ENCODE measurements at places on chromosomes 12 and 14.

DNA sequence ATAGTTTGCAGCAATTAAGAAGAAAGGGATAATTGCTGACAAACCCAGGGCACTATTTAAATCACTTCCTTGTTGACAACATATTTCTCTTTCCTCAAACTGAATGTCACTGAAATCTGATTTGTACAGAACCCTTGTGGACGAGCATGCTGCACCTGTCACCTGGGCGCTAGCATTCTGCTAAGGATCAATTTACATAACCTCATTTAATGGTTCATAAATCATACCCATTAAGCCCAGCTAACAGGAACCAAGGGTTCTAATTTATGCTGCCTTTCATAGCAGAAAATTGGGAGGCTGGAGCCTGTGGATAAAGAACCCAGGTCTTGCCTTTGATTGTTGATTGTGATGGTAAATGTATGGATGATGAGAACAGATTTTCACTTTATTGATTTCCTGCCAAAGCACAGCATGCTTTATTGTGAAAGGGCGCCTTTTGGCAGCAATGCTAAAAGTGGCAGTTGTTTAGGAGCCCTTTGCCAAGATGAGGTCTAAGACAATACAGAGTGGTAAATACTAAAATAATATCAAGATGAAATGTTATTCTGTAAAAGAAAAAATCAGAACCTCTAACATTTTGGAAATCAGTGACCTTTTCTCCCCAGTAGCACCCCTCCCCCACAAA, 95.4 kb downstream of the NKX2-1 start:
- DNase-seq = peak; percentile 93

DNA sequence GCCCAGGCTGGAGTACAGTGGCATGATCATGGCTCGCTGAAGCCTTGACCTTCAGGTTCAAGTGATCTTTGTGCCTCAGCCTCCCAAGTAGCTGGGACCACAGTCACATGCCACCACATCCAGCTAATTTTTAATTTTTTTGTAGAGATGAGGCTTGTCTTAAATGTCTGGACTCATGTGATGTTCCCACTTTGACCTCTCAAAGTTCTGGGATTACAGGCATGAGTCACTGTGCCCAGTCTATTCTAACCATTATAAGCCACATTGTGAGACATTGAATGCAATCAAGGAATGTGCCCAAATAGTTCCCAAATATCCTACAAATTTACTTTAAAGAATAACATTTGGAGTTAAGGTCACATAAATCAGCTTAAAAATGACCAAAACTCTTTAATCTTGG, 130.7 kb upstream of the ARID2 start:
- no peak for DNase-seq

- DNase-seq = no peak
Measured at GRCh38 chr12:14655284-14655683, 41.1 kb downstream of the GUCY2C start.

GRCh38 chr14:56290195-56290594, 172.0 kb downstream of the PELI2 start:
- DNase-seq = no peak

- DNase-seq = no peak
Measured at GRCh38 chr12:1645819-1646218, 16.8 kb downstream of the WNT5B start.

- DNase-seq = no peak
Measured at GRCh38 chr12:46960681-46961080, 118.7 kb upstream of the PCED1B start.

DNA sequence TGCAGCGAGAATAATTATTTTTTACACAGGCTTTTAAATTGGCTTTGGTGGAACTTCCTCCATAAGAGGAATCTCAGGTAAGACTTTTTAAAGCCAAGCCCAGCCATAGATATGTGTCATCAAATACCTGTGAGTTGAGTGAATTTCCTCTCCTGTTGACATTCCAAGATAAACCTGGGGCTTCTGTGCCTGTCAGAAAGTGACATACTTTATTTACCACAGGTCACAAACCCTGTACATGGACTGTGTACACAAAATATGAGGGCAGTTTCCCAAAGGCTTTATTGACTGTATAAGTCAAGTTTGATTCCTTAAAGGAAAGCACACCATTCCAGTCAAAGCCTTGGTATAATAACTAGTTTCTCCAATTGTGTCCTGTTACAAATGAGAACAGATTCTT, 25.9 kb upstream of the SRSF5 start:
- DNase-seq = no peak

- no peak for DNase-seq
Measured at GRCh38 chr14:90111895-90112534, 50.2 kb downstream of the KCNK13 start.

GRCh38 chr12:89179983-89180382, 172.3 kb downstream of the DUSP6 start:
- DNase-seq = peak; percentile 67

DNA sequence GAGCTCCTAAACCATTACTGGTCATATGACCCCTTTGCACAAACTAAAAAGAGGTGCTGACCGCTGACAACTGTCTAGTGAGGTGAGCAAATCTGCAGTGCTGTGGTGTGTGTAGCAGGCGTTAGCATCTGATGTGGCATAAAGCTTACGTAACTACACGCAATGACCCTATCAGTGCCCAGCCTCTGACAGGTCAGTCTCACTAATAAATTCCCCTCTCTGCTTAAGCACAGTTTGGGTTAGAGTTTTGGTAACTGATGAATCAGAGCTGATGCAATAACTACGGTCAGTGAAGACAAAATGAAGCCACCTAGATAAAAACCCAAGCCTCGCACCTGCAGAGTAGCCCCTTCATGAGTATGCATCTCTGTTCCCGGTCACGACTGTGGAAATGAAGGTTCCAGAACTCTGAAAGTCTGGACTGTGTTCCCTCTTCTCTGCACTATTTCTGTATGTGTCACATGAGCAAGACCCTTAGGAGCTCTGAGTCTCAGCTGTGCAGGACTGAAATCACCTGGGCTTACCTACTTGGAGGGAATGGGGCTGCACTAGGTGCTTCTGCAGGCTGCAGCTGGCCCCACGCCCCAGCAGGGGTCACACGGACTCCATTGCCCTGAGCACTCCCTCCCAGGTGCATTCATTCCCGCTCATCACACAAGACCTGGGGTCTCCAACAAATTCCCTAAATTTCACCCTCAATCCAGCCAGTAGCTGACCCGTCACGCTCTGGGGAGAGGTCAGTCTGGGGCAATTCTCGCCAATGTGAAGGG, 54.4 kb downstream of the RIMBP2 start:
- DNase-seq = no peak

- no peak for DNase-seq
Measured at GRCh38 chr14:69901113-69901951, 22.1 kb downstream of the SMOC1 start.

DNA sequence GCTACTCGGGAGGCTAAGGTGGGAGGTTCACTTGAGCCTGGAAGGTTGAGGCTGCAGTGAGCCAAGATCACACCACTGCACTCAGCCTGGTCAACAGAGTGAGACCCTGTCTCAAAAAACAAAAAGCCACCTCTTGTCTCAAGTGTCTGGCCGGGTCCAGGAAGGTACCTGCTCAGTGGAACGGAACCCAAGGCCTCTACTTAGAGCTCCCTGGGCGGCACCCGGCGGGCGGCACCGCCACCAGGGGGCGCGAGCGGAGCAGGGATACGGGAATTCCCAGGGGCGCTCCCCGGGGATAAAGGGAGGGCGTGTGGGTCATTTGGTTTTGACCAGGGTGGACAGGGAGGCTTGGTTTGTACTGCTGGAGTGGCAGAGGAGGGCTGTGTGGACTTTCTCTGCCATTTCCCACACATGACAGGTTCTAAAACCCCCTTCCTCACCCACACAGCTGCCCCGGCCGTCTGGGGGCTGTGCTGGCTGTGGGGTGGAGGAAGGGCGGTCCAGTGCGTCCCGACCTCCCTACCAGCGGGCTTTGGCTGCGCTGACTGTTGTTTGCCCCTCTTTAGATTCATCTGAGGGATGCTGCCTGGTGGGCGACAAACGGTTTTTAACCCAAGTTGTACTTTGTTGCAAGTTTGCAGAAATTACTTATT, 91.4 kb downstream of the SETD3 start:
- DNase-seq = peak; percentile 18

- DNase-seq = no peak
Measured at GRCh38 chr14:68157971-68158371, 338.4 kb downstream of the RAD51B start.

GRCh38 chr12:1829306-1829900, 9.0 kb downstream of the LRTM2 start:
- DNase-seq = no peak

DNA sequence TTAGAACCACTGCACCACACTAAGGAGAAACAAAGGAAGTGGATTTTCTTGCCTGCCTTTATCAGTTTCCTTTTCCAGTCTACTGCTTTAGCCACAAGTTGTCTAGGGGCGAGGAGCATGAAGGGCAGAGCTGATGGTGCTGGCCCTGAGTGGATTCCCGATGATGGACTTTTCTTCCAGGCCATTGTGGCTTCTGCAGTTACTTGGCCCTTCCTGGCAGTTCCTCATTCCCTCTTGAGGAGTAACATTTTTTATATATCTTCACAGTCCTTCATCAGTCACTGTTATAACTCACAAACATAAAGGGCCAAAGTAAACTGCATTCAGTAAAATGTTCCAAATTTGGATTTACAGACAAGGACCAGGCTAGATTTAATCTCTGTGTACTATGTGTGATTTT, 61.2 kb upstream of the SRSF5 start:
- no peak for DNase-seq

DNA sequence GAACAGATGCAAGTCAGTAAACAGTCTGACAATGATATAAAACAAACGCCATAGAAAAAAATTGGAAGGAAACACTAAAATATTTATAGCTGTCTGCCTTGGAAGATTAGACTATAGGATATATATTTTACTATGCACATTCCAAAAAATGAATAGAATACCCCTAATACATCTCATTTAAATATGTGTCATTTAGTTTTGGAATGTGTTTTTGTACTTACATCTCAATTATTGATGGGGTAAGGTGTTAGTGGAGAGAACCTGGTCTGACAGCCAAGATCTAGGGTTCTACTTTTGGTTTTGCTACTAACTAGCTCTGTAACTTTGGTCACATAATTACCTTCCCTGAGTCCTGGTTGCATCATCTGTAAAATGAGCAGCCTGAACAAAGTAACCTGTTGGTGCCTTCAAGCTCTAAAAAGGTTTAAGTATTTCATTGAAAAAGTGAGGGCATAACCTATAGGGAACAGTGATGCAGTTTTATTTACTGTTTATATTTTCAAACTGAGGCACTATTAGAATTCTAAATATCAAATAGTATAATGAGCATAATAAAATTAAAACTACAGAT, 28.6 kb upstream of the SLC6A13 start:
- DNase-seq = no peak

GRCh38 chr14:54486685-54487084, 2.1 kb downstream of the GMFB start:
- DNase-seq = no peak

GRCh38 chr14:53042480-53042879, 91.6 kb upstream of the FERMT2 start:
- no peak for DNase-seq

- peak; percentile 25 for DNase-seq
Measured at GRCh38 chr14:31926123-31926522, 151.0 kb upstream of the ARHGAP5 start.

DNA sequence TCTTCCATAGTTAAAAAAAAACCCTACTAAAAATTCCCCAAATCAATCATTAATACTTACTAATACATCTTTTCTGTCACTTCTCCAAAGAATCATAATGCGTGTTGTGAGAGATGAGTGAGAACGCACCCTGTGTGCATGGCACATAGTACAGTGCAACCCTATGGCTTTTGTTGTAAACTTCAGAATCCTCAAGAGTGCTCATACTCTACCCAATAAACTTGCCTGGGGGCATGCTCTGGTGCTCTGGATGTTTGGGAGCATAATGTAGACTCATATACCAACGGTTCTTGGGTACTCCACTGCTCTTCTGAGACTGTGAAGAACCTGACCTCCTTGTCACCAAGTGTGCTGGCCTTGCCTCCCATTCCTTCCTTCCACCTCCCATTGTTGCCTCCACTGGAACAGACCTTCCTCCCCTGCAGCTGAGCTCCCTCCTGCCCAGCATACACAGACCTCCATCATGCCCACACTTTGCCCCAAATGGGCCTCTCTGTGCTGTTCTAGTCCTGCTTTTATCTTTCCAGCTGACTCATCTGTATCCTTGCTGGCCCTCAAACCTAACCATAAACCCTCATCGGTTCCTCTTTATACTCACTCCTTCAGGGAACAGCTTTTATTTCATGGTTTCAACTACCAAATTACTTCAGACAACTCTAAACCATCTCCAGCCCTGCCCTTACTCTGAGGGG, 8.9 kb downstream of the DCP1B start:
- no peak for DNase-seq

DNA sequence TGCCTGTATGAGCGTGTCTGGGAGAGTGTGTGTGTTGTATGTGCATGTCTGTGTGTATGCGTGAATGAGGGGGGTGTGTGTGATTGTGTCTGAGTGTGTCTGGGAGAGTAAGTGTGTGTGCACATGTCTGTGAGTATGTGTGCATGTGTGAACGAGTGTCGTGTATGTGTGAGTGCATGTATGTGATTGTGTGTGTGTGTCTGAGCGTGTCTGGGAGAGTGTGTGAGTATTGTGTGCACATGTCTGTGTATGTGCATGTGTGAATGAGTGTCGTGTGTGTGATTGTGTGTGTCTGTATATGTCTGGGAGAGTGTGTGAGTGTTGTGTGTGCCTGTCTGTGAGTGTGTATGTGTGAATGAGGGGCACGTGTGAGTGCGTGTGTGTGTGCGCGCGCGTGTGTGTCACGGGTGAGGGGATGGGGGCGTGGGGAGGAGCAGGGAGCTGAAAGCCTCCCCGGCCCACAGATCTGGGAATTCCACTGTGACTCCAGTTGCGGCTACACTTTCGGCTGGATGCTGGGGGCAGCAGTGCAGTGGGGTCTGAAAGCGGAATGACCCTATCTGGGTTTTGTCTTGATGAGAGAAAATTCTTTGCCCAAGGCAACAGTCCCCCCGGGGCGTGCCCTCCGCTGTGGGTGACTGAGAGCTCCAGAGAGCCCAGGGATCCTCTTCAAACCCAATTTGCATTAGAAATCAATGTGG, 138.1 kb upstream of the MED13L start:
- no peak for DNase-seq

GRCh38 chr14:61744238-61744637, 18.0 kb upstream of the SNAPC1 start:
- DNase-seq = no peak

- no peak for DNase-seq
Measured at GRCh38 chr14:95505030-95505589, 11.3 kb downstream of the SYNE3 start.

GRCh38 chr14:104020471-104020870, 65.0 kb upstream of the ASPG start:
- DNase-seq = no peak

- DNase-seq = no peak
Measured at GRCh38 chr12:57479376-57480115, at the start of gene ARHGAP9. ARHGAP9 (minus strand) TSS chr12:57479866; CDS start chr12:57479406, 460 bp downstream.

Measured in COR-L47 (cell line).